ENCODE measurements at places on chromosomes 5 and 9.
A peak's percentile ranks its signal among the peaks of the same experiment; 100 is the strongest.

DNA sequence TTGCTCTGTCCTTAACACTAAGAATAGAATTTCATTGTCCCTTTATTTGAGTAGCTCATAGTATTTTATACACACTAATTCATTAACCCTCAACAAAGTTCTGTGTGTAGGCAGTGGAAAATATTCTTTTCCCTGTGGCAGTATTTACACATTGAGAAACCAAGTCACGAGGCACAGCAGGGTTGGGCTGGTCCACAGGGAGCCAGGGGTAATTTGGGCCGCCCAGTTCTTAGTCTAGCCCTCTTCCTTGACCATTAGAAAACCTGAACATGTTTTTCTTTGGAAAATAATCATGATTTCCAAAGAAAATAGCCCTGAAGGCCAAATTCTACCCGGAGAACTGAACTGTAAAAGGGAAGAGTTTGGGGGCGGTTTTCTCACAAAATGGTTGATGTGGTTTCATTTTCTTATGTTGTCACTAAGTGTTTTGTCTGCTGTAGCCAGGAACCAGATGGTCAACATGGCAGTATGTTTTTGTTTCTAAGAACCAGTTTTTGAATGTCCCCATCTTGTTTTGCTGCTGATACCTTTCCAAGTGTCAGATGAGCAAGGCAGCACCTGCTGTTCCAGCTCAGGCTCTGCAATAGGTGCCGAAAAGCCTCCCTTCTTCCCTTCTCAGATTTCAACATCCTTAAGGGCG, 29.6 kb downstream of the ARHGEF28 start:
- DNase-seq = no peak

- peak; percentile 55 for DNase-seq
Measured at GRCh38 chr5:68196876-68197275, 18.7 kb upstream of the PIK3R1 start.

- DNase-seq = no peak
Measured at GRCh38 chr5:69489246-69489645, 3.3 kb upstream of the OCLN start.

DNA sequence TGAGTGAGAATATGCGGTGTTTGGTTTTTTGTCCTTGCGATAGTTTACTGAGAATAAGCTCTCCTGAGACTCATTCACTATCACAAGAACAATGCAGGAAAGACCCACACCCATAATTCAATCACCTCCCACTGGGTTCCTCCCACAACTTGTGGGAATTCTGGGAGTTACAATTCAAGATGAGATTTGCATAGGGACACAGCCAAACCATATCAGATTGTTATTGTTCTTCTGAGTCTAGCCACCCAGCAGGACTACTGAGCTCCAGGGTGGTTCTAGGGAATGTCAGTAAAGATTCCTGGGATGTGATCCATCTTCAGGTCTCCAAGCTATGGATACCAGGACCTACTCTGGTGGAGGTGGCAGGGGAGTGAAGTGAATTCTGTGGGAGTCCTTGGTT, 2075.1 kb upstream of the CDH9 start:
- no peak for DNase-seq

DNA sequence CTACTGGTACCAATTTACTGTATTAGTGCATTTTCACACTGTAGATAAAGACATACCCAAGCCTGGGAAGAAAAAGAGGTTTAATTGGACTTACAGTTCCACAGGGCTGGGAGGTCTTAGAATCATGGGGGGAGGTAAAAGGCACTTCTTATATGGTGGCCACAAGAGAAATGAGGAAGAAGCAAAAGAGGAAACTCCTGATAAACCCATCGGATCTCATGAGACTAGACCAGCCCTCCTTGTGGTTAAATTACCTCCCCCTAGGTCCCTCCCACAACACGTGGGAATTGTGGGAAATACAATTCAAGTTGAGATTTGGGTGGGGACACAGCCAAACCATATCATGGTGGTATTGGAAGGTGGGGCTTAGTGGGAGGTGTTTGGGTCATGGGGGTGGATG, 56.5 kb upstream of the SPDL1 start:
- DNase-seq = no peak

DNA sequence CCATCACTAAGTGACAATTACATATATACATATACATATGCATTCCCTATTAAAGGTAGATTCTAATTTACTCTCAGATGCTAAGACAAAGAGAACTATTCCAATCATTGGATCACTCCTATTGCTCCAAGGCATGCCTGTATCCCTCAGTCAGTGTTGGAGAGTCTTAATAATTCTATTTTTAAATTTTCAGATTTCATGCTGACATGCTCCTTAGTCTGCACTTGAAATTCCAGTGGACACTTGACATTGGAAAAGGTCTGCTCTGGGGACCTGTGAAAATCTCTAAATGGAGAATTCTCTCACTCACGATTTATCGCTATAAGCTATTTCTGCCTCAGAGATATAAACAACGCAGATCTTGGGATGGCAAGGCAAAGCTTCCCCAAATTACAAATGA, 3.9 kb upstream of the FUBP3 start:
- no peak for DNase-seq

DNA sequence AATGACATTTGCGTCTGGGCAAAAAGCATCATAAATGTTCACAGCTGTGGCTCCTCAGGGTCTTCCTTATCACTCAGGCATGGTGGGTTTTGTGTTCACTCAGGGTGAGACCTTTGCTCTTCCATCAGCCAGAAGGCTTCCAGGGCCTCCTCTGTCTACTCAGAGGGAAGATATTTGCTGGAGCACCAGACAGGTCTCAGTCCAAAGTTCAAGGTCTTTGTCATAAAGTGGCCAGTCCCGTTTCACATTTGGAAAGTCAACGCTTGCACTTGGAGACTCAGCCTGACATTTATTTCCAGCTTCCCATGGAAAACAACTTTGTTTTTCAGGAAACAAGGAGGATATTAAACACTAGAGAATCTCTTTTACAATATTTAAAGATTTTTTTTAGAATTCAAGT, 12.2 kb upstream of the CARTPT start:
- no peak for DNase-seq

- DNase-seq = no peak
Measured at GRCh38 chr9:130158001-130158400, 14.2 kb upstream of the NCS1 start.

DNA sequence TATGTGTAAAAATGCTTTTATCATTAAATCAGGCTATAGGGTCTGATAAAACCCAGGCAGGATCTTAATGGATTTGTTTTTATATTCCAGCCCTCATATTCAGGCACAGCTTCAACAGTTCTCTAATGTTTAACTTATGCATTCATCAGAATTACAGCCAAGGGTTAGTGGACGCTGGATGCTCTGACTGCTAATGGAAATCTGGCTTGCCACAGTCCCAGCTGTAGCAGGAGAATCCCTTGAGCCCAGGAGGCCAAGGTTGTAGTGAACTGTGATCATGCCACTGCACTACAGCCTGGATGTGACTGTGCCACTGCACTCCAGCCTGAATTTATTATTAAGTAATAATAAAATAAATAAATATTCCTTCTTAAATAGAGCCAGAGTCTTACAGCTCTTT, 98.0 kb downstream of the SLC25A46 start:
- DNase-seq = no peak

GRCh38 chr9:36559036-36559695, 13.5 kb upstream of the MELK start:
- DNase-seq = no peak

DNA sequence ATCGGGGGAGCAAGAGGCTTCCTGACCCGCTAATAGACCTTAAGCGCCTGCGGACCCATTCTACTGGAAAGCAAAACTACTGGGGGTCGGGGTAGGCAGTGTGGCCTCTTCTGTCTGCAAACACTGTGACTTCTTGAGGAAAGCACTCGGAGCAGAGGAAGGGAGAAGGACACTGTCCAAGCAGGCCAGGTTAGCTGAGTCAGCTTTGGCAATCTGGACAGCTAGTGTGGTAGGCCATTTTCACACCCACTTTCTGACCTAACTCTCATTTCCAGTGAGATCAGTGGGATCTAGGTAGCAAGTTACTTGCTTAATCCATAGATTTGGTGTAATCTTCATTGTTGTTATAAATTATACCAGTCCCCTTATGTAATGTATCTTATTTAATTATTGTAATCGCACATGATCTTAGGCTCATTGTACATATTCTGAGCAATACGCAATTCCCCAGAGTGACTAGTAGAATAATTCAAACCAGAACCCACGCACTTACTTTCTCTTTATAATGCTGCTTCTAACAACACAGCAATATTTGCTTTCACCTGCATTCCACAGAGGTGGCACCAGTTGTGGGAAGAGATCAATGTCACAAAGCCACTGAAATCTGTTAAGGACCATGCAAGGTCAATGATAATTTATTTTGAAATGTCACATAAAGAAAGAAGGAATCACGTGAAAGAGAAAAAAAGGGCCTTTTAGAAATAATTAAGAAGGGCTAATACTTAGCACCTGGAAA, 82.9 kb downstream of the NREP start:
- DNase-seq = no peak

- no peak for DNase-seq
Measured at GRCh38 chr5:53161876-53162275, 52.3 kb upstream of the MOCS2 start.

GRCh38 chr9:89426384-89426961, 71.4 kb downstream of the SEMA4D start:
- peak; percentile 70 for DNase-seq

DNA sequence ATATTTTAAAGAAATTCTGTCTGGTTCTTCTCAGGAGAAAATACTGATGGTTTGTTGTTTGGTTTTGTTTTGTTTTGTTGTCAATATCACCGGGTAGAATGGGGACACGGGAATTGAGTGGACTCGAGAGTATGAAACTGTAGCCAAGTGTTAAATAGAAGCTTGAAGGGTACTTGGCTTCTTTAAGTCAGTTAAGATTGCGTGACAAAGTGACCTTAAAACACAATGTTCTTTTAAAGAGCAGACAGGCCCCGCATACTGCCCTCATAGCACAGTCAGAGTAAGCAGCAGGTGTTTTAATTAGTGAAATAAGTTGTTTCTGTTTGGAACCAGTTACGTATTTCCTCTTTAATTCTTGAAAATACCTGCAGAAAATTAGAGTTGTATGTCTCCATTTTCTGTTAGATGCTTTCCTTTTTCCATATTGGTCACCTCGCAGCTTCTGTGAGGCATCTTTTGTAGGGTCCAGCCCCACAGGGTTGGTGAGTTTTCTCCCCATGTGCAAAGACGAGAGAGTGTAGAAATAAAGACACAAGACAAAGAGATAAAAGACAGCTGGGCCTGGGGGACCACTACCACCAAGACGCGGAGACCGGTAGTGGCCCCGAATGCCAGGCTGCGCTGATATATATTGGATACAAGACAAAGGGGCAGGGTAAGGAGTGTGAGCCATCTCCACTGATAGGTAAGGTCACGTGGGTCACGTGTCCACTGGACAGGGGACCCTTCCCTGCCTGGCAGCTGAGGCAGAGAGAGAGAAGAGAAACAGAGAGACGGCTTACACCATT, 9.6 kb downstream of the TRIP13 start:
- no peak for DNase-seq

DNA sequence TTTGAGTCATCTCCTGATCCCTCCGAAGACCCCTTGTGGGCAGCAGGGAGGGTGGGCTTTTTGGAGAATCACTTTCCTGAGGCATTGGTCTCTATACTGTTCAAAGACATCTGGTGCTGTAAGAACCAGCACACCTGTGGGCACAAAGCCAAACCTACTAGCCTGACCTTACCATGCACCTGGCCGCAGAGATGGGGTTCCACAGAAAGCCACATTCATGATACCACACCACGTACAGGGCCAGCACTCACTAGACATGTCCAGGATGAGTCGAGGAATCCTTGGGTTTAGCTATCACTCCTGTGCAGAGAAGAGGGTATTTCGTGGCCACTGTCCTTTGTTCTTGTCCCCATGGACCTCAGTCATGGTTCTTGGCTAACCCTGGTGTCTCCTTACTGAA, 203.4 kb downstream of the CACNA1B start:
- DNase-seq = no peak

DNA sequence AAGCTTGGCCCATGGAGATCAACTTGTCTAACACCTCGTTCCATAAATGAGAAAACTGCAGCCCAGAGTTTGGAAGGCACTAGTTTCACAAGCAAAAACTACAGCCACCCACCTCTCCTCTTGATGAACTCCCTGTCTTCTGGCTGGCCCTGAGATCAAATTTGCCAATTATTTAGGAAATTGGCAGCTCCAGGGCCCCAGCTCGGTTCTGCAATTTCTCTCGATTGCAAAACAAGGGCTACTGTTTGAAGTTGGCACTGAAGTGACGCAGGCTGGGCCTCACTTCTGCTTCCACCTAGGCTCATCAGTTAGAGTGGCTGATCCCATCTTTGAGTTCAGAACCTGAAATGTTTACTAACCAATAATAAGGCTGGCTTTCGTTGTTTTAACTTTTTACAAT, 3.7 kb upstream of the GPX3 start:
- DNase-seq = no peak

DNA sequence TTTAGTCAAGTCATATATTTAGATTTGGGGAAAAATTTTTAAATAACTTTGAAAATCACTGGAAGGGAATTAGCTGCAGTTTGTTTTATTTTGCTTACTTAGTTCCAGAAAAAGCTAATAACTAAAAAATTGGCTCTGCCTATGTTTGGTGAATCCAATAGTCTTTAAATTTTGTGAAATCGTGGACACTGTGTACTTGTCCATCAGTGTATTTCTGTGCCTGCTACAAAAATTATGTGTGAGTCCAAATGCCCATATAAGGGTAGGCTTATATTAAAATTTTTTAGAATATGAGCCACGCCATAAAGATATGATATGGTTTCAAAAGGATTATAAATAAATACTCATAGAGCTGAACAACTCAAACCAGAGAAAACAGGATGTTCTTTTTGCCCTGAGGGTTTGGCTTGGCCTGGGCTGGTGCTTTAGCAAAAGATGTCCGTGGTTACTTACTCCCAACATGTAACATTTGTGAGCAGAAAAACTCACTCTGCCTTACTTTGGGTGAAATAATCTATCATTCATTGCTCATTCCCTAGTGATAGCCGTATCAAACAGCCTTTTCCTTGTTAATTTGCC, 133.2 kb upstream of the PRLR start:
- DNase-seq = no peak

DNA sequence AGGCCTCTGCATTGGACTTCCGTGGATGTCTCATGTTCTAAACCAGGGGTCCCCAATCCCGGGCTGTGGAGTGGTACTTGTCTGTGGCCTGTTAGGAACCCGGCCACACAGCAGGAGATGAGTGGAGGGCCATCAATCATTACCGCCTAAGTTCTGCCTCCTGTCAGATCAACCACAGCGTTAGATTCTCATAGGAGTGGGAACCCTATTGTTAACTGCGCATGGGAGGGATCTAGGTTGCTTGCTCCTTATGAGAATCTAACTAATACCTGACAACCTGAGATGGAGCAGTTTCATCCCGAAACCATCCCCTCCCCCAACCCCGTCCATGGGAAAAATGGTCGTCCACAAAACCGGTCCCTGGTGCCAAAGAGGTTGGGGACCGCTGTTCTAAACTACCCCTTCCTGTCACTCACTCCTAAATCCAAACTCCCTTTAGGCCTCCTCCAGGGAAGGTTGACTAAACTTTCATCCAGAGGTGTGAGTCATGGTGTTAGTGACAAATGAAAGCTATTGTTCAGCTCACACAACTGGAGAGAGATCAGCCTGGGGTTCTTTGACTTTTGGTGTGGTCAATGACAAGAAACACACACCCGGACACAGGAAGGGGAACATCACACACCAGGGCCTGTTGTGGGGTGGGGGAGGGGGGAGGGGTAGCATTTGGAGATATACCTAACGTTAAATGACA, 9.5 kb downstream of the KCNV2 start:
- DNase-seq = no peak

- DNase-seq = no peak
Measured at GRCh38 chr5:34676416-34676815, 20.3 kb downstream of the RAI14 start.

GRCh38 chr5:164487939-164488338, 982.5 kb downstream of the MAT2B start:
- DNase-seq = no peak

All from GM18507 (cell line).